Activated T-helper 9 cell treated with anti-CD3 and anti-CD28 coated beads, Interleukin-2, amount 50 U/mL, for 16 hours (primary cell): ENCODE measurements at places on chromosomes 4 and X.

GRCh38 chr4:44668526-44668925 is 9.7 kb upstream of the GUF1 start:
- DNase-seq = no peak

DNA sequence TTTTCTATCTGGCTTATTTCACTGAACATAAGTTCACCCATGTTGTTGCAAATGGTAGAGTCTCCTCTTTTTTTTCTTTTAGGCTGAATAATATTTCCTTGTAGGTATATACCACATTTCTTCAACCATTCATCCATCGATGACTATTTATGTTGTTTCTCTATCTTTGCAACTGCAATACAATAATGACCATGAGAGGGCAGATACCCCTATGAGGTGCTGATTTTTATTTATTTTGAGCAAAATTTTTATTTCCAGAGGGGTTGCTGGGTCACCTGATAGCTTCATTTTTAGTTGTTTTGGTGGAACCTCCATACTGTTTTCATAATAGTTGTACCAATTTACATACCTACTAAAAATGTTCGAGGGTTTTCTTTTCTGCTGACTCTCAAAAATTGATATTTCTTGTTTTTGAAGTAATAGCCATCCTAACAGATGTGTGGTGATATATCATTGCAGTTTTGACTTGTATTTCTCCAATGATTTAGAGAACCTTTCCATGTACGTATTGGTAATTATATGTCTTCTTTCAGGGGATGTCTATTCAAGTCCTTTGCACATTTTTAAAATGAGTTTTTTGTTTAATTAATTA is 1697.0 kb downstream of the PCDH7 start:
- no peak for DNase-seq

- no peak for DNase-seq
Observed at GRCh38 chr4:54371173-54371572, 142.1 kb downstream of the PDGFRA start.

DNA sequence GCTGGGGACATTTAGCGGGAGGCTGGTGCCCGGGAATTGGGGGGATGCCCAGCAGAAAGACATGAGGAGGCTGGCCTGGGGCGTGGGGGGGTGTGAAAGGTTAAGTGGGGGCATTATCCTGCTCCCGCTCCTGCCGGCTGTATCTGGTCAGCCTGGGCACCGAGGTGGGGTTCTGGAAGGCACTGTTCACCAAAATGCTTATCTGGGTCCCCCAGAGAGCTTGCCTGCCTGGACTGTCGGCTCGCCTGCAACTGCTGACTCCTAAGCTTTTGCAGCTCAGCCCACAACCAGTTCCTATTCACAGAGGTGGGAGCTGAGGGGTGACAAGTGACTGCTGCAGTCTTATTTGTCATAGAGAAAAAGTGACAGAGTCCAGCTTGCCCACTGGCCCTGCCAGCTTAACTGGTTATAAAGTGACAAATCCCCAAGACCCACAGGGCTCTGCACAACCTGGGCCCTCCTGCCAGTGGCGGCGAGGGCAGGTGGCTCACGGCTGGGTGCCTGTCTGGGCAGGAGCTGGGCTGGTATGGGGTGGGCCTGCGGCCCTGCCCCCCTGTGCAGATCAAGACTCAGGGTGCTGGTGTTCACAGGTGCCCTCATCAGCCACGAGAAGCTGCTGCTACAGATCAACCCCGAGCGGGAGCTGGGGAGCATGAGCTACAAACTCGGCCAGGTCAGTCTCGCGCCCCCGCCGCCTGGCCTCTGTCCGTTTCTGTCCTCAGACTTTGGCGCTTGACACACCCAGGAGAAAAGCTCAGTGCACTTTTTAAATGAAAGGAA is 23.7 kb upstream of the MSANTD1 start:
- no peak for DNase-seq

DNA sequence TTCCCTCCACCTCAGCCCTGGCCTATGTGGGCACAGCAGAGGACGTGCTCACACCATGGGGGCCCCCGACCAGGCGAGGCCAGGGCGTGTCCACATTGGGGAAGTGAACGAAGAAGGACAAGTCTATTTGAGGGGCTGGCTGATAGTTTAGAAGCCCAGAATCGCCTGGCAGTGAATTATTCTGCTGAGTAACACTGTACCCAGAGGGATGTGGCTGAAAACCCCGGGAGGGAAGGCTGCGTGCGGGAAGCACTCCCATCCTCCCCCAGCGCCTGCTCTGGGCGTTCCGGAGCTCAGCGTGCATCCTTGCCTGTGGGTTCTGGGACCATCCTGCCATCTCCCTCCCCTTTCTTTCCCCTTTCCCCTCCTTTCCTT is 66.6 kb downstream of the TRMT44 start:
- DNase-seq = no peak

GRCh38 chr4:113732-114131 is 10.6 kb upstream of the ZNF718 start:
- DNase-seq = no peak
